ENCODE measurements at places on chromosomes 13 and 19.

DNA sequence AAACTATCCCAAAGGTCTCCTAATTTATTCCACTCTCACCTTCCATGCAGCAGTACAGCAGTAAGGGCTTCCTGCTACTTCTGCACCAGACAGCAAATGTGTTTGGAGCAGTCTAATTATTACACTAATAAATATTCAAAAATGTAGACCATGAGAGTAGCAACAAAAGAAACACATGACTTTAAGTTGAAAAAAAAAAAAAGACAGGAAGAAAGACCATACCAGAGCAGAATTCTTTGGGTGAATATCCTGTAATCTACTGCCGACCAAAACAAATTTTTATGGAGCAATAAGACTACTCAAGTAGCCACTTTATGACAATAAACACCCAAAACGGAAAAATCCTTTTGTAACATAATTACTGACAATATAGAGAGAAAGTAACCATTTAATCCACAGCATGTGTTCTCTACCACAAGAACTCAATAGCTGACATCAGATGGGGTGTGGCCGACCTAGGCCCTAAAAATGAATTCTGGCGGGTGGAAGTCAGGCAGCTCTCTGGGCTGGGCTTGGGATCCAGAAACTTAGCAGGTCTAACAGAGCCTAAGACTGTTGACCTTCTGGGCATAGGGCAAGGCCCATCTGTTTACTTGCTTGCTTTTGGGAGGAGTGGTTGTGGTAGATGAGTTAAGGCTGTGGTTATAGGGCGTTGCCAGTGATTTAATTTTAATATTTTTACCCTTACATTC lies 4.6 kb downstream of the KLF12 start:
- peak; percentile 14 for DNase-seq

GRCh38 chr13:86403181-86403580 lies 604.0 kb upstream of the SLITRK6 start:
- DNase-seq: no peak

- DNase-seq: no peak
These were observed 13.5 kb upstream of the INSR start for GRCh38 chr19:7307590-7308218.

DNA sequence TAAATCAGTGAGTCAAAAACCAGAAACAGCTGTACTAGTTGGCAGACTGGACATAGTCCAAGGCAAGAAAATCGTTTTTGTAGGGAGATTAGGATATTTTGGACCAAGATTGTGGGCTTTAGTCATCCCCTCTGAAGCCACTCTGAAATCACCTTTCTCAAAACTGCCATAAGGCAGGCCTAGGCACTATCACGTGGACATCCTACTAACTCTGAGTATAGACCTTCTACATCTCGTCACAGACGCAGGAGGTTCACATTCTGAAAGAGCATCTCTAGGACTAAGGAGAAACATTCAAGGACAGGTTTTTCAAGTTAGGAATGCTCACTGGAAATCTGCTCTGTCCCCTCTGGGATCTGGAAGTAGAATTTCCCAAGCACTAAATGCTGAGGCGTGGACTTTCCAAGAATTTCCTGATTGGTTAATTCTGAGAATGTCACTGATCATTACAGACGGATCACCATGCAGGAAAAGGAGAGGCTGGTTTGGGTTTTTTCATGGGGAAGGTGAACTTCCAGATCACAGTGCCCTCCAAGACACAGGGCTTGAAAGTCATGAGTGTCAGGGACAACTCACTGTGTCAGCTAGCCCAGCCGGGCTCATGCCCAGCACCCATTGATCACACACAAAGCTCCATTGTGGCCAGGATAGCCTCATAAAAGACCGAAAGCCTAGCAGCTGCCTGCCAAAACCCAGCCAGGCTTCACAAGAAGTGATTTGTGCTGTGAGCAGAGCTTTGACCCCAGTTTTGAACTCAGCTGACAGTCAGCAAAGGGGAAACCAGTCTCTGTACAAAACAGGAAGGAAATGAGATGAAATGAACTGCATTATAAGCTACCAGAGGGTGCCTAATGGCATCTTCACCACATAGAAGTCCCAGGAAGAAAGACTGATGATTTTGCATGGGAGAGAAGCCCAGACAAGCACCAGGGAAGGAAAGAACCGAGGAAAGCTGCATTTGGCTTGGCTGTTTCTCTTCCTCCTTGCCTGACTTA lies 2.7 kb upstream of the RUBCNL start:
- peak; percentile 93 for DNase-seq

Measured in MV-4-11 (cell line).